ENCODE measurements at places on chromosomes 5 and 9. TPM values are rescaled to one million over a fixed set of nuclear protein-coding genes. Genes with fewer than 3 reads are reported as not detected.

- no peaks in the 10 kb centered on the region for H3K4me1 ChIP-seq
- DNase-seq, result no peak
- no peak overlapping the region for H3K4me3 ChIP-seq
- no peaks in the 10 kb centered on the region for H3K36me3 ChIP-seq
- H3K27ac ChIP-seq, result no peak overlapping the region
- H3K27me3 ChIP-seq, result no peaks in the 10 kb centered on the region
Measured at GRCh38 chr5:3311433-3311832, 284.2 kb upstream of the IRX1 start.

DNA sequence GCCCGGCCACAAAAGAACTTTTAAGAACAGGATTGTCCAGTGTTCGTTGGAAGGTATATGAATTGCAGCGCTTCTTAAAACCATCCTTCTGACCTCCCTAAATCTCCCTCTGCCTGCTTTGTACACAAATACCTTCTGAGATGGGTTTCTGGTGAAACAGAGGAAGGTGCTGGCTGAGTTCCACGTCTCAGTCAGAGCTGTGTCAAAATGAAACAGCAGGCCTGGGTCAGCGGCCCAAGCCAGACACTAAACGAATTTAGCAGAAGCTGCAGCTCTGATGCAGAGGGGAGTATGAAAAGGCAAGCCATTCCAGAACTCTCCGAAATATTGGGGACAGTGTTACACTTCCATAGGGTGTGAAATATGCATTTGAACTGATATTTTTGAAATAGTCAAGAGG, 37.8 kb upstream of the CRB2 start:
- no peaks in the 10 kb centered on the region for H3K36me3 ChIP-seq
- no peak overlapping the region for H3K27ac ChIP-seq
- H3K4me1 ChIP-seq, result peaks cover 37% of the 10 kb centered on the region
- H3K27me3 ChIP-seq, result peaks cover 3% of the 10 kb centered on the region
- no peak for DNase-seq
- no peak overlapping the region for H3K4me3 ChIP-seq

GRCh38 chr9:70559102-70559501, 144.6 kb upstream of the KLF9 start:
- peaks cover 55% of the 10 kb centered on the region for H3K4me1 ChIP-seq
- DNase-seq, result no peak
- no peak overlapping the region for H3K4me3 ChIP-seq
- no peak overlapping the region for H3K27ac ChIP-seq
- H3K36me3 ChIP-seq, result peaks cover 8% of the 10 kb centered on the region

- no peak for DNase-seq
- no peaks in the 10 kb centered on the region for H3K36me3 ChIP-seq
- peaks cover 7% of the 10 kb centered on the region for H3K27me3 ChIP-seq
- H3K4me3 ChIP-seq, result no peak overlapping the region
- H3K4me1 ChIP-seq, result no peaks in the 10 kb centered on the region
Measured at GRCh38 chr5:149166128-149166527, 24.8 kb downstream of the ABLIM3 start.

- no peaks in the 10 kb centered on the region for H3K36me3 ChIP-seq
- H3K4me3 ChIP-seq, result no peak overlapping the region
- H3K27me3 ChIP-seq, result peaks cover 1% of the 10 kb centered on the region
- H3K4me1 ChIP-seq, result no peaks in the 10 kb centered on the region
Measured at GRCh38 chr5:171657473-171657872, 128.1 kb upstream of the SMIM23 start.

ANP32B gene
- 313 TPM for total RNA-seq

All from activated T-helper 1 cell treated with anti-CD3 and anti-CD28 coated beads, Interleukin-12 subunit alpha, Interleukin-12 subunit beta, Interleukin-2, Interleukin-4 antibody, amounts not matched to agents 30 ng/mL and 10 ng/mL and 1 ng/mL, durations not matched to agents 14 hours and 24 hours and 36 hours (primary cell).